Activated effector memory CD4-positive, alpha-beta T cell treated with anti-CD3 and anti-CD28 coated beads, Interleukin-2, amount 50 U/mL, for 16 hours (primary cell): ENCODE measurements at places on chromosomes 12 and 14.
A peak's percentile ranks its signal among the peaks of the same experiment; 100 is the strongest.

DNA sequence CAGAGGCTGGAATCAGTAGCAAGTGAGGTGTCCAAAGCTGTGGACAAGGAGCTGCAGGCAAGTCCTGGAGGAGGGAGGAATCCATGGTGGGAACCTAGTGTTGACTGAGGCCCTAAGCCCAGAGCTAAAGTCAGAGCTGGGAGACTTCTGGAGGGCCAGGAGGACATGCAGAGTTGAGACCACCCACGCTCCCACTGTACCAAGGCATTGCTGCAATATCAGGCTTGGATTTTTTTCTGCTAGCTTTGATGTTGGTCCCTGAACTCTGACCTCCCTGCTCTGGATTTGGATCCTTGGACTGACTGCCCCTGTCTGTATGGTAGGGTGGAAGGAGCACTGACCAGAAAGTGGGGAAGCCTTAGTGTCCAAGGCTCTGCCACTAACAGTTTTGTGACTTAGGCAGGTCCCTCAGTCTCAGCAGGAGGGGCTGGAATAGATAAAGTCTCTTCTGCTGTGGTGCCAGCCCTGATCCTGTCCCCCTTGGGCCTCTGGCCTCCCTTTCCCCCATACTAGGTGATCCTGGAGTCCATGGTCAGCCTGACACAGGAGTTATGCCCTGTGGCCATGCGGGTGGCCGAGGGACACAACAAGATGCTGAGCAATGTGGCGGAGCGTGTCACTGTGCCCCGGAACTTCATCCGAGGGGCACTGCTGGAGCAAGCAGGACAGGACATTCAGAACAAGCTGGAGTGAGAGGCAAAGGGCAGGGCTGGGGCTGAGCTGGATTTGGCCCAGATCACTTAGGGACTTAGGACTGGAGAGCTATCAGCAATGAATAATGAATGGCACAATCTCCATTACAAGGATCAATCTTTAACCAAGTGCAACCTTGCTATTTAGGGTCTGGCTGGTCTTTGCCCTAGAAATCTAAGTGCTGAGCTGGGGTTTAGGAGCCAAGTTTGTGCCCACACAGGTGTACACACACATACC, 9.4 kb downstream of the CARMIL3 start:
- DNase-seq: no peak

DNA sequence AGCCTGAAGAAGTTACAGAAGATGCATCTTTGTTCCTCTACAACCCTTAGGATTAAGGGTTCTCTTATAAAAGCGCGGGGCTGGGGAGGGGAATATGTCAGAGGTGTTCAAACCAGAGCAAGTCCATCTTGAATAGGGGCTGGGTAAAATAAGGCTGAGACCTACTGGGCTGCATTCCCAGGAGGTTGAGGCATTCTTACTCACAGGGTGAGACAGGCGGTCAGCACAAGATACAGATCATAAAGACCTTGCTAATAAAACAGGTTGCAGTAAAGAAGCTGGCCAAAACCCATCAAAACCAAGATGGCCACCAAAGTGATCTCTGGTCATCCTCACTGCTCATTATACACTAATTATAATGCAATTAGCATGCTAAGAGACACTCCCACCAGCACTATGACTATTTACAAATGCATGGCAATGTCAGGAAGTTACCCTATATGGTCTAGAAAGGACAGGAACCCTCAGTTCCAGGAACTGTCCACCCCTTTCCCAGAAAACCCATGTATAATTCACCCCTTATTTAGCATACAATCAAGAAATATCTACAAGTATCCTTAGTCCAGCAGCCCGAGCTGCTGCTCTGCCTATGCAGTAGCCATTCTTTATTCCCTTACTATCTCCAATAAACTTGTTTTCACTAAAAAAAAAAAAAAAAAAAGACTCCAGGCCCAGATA, 108.1 kb upstream of the FOXN3 start:
- no peak for DNase-seq

- DNase-seq: peak; percentile 78
Observed at GRCh38 chr14:64549791-64550620, at the start of gene PPP1R36. Gene PPP1R36, plus strand, starts transcription at chr14:64549961. Its CDS starts 37 bp downstream, at chr14:64549998.

DNA sequence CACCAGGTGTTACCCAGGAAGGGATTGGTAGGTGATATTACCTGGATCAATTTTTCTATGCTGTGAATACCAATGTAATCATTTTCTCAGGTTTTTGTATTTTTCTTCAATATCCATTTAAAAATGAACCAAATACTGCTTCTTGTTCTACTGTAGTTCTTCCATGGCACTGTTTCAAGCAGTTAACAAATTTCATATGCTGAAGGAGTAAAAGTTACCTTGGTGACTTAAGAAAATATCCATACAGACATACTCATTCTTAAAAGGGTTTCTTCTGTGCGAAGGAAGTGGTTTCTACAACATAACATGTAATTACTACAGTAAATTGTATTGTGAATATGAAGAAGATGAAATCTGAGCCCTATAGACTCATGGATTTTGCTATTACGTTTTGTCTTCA, 222.5 kb downstream of the TMEM117 start:
- DNase-seq: no peak

GRCh38 chr12:41436076-41436475, 248.0 kb downstream of the PDZRN4 start:
- DNase-seq: no peak

DNA sequence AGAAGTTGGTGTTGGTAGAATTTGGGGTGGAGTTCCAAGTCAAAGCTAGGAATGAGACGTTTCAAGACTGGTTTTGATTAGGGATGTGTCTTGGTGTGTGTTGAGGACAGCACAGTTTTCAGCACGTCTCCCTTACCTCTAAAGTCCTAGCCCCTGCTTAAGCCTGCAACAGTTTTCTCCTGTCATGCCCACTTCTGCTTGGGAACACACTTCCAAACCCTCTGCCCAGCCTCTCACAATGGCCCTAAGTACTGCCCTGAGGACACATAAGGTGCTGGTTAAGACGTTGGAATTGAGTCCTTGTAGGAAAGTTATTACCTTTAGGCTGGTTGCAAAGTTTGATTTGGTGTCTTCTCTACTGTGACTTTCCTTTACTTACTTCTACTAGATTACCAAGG, 710 bp upstream of the BMAL2 start:
- no peak for DNase-seq

GRCh38 chr12:9751204-9752144, 9.2 kb downstream of the CD69 start:
- DNase-seq: peak; percentile 77

- no peak for DNase-seq
Observed at GRCh38 chr12:44812062-44812461, 64.1 kb downstream of the NELL2 start.

DNA sequence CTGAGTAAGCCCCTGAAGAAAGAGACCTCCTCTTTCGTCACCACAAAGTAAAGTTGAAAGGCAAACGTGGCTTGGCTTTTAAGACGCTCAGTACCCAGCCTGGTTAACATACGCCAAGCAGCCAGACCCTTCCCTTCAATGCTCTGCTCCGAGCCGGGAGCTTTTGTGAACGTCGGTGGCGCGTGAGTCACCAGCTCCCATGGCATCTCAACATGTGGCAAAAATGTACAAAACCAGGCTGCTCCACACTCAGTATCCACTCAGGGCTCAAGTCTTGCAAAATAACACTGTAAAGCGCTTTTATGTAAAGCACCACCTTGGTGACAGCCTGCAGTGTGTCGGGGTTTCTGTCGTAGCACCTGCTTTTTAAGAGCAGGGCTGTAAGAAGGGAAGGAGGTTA, 89.0 kb downstream of the SETD3 start:
- peak; percentile 36 for DNase-seq

DNA sequence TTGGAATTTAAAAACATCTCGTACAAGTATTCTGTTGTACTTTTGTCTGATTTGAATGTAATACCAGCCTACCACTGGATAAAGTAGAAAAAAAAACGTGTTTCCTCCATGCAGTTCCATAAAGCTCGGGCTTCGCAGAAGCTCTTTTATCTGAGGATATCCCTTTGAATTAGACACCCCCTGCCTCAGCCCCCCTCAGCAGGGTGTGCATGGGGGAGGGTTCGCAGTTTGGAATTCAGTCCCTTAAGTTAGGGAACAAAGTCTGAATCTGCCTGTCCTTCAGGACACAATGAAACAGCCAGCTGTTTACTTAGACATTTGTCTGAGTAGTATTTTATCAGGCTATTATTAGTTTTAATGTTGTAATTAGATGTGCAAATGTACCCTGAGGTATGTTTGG, 234.0 kb upstream of the CAND1 start:
- no peak for DNase-seq

GRCh38 chr12:10153271-10154144, 18.4 kb downstream of the OLR1 start:
- DNase-seq: peak; percentile 80

- DNase-seq: no peak
Observed at GRCh38 chr14:69663300-69663643, 51.9 kb downstream of the SUSD6 start.

DNA sequence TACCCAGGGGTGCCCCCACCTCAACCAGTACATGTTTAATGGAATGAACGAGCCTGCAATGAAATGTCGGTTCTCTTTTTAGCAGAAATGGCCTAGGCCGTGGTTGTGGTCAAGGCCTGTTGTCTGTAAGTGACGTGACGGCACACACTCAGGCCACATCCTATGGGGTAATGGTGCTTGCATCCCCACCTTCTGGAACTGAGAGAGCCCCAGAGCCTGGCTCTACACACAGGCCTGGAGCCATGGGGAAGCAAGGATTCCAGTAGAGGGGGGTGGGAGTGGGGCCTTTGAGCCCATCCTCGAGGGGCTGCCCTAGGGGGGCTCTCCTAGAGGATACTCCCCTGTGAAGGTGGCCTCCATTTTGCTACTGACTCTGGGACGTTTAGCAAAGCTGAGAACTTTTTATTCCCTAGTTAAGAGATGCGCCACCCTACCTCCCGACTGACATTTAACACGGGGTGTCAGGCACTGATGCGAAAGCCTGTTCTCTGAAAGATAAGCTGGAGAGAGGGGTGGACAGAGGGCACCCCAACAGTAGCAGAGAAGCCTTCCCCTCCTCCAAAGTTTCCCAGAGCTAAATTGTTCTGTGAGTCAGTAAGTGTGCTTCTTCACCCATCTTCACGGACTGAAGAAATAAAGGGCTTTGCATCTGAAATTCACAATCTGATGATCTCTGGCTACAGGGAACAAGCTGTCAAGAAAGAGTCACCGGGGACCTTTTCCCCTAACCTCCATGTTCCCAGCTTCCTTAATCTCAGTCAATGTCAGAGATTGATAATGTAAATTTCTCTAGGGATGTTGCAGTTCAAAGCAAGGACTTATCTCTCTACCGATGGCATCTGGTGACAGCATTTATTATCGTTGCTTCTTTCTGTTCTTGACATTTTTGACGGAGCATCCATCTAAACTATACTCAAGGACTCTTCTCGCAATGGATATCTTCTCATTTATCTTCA, 6.8 kb downstream of the RIN3 start:
- DNase-seq: peak; percentile 24

GRCh38 chr12:108047071-108047550, 82.0 kb upstream of the WSCD2 start:
- no peak for DNase-seq

GRCh38 chr12:111353603-111354295, 15.1 kb downstream of the PHETA1 start:
- no peak for DNase-seq

DNA sequence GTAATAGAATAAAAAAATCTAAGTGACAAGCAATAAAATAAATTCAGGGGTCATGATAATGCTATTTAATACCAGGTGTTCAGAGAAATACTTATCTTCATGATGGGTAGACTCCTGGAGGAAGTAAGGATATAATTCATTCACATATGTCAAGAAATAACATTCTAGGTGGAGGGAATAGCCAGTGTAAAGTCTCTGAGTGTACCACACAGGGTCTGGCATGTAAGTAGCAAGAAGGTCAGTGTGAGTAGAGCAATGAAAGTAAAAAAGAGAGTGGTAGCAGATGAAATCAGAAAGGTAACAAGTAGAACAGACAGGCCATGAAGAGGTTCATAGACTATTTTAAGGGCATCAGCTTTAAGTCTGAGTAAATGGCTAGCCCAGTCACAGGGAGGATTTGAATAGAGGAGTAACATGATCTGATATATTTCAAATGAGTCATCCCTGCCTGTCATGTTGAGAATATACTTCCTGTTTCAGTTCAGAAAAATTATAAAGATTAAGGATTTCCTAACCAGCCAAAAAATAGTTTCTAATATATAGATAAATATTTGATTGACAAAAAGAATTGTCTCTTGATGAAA, 519.9 kb downstream of the C12orf50 start:
- DNase-seq: no peak

DNA sequence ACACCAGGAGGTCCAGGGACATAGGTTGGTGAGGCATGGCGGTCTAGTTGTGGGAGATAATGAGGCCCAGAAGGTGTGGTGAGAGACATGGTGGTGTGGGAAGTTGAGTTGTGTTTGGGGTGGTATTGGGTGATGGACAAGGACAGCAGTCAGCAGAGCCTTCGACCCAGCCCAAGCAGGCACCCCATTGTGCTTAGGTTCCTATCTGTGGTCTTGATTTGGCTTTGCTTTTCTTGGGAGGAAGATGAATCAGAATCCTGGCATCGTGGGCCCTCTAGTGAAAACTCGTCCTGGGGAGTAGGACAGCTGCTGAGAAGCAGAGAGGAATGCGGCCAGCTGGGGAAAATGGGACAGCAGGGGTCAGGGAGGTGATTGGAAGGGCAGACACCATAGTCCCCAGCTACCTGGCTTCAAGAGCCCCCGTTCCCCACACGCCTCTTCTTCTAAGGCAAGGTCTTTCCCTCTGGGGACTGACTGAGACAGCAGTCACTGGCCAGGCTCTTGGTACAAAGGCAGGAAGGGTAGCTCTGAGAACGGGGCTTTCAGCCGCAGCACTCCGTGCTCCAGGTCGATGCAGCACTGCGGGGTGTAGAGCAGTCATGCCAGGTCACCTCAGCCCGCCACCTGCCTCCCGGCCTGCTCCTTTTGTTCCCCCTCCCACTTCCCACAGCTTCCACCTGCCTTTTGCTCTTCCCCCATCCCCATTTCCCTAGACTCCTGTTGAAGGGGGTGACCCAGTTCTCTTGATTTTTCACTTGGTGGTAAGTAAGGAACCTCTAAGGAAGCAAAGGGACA, 7.9 kb downstream of the NRIP2 start:
- no peak for DNase-seq

- no peak for DNase-seq
Observed at GRCh38 chr14:89325299-89325883, 91.6 kb downstream of the FOXN3 start.

- peak; percentile 50 for DNase-seq
Observed at GRCh38 chr12:124168016-124168786, 126.7 kb upstream of the RFLNA start.

DNA sequence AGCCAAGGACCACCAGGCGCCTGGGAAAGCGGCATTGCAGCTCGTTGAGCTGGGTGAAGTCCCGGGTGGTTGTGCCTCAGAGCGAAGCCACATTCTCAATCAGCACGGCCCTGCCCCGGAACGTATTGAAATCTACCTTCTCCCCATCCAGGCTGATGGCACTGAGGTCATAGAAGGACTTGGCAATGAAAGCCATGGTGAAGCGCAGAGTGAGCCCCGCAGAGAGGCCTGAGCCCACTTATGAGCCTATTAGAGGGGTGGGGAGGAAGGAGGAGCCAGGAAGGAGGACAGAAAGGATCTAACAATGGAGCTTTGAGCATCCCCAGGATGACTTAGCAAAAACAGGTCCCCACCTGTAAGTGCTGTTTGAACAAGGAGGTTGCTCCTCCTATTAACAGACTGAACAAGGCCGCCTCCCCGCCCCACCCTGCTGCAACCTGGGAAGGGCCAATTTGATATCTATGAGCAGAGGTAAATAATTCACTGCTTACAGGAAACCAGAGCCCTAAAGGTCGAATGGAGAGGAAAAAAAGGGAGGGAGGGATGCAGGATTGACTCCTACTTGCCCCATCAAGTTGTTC, at the start of gene GPX2:
GPX2 (minus strand) TSS at position 215 of the 581 bp plus-strand sequence; CDS start at position 196, 19 bp downstream.
- no peak for DNase-seq

GRCh38 chr12:116325336-116325664, 47.8 kb upstream of the MED13L start:
- no peak for DNase-seq

GRCh38 chr14:24159777-24160498, 1.1 kb upstream of the IRF9 start:
- no peak for DNase-seq
